B cell (primary cell): ENCODE measurements at places on chromosomes 3 and 15.

DNA sequence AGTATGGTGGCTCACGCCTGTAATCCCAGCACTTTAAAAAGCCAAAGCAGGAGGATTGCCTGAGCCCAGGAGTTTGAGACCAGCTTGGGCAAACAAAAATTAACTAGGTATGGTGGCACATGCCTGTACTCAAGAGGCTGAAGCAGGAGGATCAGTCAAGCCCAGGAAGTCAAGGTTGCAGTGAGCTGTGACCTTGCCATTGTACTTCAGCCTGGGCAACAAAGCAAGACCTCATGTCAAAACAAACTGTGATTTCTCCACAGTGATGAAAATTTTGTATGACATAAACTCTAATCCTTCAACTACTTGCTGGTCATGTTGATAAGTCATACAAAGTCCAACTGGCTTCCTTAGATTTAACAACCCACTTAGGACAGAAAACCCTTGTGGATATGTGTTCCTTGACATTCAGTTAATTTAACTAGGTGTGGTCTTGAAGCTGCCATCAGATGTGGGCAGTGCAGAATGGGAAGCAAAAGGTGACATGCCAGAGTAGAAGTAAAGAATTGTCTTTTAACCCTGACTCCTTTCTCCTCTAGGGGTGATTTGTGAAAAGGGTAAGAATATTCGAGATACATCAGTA, 263.3 kb downstream of the PTPRG start:
- DNase-seq = no peak

GRCh38 chr3:150826466-150827282, 63.7 kb upstream of the SIAH2 start:
- no peak for DNase-seq

- DNase-seq = no peak
Measured at GRCh38 chr15:58221591-58222241, 83.5 kb downstream of the AQP9 start.

DNA sequence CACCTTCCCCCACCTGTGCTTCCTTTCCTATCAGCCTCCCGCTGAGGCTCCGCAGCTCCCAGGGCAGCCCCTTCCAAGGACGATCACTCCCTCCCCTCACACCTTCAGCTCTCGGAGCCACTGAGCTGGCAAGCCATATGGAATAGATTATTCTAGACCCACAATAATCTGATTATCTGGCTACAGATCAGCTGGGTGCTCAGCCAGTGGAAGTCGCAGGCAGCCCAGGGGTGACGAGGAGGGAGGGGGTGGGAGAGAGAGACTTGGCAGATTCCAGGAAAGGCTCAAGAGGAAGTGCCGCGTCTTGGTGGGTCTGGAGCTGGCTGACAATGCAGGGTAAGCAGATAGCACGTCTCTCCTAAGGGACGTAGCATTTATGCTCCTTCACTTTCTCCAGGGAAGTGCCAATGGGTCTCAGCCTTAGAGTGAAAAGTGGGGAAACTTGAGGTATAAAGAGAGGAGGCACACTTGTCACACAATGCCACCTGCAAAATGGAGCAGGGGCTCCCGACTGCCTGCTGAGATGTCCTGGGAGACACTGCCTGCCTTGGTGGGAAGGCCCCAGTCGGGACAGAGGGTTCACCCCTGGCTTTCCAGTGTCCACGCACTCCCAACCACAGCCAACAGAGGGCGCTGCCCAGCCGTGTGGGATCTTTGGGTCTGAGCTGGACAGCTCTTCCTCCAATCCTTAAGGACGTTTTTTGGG, 9.4 kb upstream of the MESP1 start:
- DNase-seq = peak; percentile 75

DNA sequence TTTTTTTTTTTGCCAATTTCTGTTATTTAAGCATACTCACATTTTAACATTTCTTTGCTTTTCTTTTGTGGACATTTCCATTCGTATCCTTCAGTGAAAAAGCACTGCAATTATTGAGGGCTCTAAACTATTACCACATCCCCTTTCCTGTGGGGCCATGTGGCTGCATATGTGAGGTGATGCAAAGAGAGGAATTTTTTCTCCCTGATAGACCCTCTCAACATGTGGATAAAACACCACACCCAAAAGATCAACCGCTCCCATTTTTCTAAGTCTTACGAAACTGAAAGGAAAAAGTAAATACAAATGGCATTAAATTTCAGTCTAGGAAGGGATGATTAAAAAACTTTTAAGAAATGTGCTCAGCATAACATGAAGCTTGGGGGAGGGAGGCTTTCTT, 68.8 kb downstream of the DNAJC13 start:
- DNase-seq = no peak

- DNase-seq = no peak
Measured at GRCh38 chr3:59367150-59367549, 317.3 kb upstream of the CFAP20DC start.

DNA sequence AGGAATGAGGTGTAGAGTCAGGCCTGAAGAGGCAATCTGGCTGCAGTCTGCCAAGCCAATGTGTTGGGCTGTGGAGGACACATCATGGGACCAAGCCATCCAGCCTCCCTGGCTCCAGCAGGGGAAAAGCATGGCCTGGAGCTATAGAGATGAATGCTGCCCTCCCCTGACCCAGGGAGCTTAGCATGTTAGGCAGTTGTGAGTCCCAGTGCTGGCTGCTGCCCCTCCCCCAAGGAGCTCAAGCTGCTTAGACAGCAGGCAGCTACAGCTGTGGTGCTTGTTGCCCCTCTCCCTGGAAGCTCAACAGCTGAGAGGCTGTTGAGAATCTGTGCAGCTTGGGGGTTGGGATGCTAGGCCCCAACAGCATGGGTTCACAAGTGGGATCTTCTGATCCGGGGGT, 85.6 kb upstream of the DNAJC19 start:
- DNase-seq = no peak

GRCh38 chr3:141557961-141558706, 71.3 kb downstream of the RASA2 start:
- DNase-seq = no peak

DNA sequence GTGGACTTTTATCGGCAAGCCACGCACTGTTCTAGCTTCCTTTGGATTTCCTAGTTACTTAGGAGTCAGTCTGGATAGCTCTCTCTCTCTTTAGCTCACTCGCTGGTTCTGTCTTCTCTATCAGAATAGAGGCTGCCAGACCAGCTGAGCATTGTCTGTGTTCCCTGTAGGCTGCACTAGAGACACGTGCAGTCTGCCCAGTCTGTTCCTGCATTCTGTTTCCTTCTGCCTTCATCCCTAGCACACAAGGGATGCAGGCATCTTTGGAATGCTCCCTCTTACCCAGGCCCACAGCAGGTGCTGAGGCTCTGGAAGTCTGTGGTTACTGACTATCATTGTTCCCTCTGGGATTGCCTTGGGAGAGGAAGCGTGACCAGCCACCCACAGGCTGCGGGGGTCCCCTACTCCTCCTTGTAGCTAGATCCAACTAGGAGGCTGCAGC, 322.8 kb downstream of the ZNF621 start:
- DNase-seq = no peak

DNA sequence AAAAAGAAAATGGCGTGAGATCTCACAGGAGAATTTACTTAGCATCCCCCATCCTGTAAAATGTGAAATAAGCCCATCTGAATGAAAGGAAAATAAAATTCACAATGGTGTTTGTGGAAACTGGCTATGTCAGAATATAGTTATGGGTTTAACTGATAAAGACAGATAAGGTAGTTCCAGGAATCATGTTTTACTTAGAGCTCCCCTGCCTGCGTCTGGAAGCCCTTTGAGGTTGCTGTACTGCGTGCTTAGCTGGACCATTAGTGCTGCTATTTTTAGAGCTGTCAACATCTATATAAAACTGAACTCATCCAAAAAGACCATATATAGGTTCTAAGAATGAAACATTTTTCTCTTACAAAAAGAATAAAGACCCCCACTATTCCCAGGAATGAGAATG, 130.8 kb downstream of the LSAMP start:
- no peak for DNase-seq

- no peak for DNase-seq
Measured at GRCh38 chr15:39599871-39600270, 19.0 kb downstream of the THBS1 start.

DNA sequence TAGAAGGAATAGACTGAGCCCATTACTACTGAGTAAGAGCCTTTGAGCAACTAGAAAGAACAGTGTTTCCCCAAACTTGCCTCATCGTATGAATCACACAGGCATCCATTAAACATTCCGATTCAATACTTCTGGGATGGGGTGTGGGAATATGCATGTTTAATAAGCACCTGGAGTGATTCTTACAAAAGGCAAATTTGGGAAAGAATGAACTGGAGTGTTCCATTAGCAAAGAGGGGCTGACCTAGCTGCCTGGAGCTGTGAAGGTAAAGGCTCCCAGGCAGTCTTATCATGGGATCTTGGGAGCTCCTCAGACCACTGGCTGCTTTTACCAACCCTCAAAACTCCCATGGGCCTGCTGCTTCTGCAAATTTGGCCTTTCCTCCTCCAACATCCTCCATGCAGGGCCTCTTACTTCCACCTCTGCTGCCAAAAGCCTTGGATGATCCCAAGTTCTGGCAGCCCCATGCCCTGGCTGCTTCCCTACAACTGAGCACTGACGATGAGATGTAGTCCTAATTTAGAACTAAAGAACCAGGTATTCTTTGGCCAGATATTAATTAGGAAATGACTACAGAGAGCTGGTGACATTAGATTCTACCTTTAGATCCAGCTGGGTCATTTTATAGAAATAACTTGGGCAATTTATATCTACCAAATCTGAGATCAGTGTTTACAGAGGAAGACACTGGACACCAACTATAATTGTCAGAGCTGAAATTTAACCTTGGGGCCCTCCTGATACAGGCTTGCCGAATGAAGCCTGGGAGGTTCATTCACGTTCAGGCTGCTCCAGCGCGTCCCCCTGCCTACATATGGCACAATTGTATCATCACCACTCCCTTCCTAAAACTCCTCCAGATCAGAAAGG, 11.2 kb upstream of the HOMER2 start:
- DNase-seq = no peak

DNA sequence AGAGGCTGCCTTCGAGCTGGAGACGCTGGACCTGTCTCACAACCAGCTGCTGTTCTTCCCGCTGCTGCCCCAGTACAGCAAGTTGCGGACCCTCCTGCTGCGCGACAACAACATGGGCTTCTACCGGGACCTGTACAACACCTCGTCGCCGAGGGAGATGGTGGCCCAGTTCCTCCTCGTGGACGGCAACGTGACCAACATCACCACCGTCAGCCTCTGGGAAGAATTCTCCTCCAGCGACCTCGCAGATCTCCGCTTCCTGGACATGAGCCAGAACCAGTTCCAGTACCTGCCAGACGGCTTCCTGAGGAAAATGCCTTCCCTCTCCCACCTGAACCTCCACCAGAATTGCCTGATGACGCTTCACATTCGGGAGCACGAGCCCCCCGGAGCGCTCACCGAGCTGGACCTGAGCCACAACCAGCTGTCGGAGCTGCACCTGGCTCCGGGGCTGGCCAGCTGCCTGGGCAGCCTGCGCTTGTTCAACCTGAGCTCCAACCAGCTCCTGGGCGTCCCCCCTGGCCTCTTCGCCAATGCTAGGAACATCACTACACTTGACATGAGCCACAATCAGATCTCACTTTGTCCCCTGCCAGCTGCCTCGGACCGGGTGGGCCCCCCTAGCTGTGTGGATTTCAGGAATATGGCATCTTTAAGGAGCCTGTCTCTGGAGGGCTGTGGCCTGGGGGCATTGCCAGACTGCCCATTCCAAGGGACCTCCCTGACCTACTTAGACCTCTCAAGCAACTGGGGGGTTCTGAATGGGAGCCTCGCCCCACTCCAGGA, 21.1 kb downstream of the NRROS start:
- DNase-seq = no peak

DNA sequence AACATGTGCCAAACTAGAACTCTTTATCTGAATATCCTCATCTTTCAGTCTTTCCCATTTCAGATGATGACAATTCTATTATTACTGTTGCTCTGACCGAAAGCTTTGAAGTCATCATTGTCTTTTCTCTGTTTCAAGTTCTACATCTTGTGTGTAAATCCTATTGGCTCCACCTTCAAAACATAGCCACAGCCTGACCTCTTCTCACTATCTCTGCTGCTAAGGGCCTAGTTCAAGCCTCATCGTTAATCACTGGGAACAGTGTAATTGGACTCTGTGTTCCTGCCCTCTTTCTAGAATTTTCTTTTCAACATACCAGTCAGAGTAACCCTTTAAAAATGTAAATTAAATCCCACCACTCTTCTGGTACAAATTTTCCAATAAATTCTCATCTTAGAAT, 105.1 kb downstream of the OXSM start:
- DNase-seq = no peak

GRCh38 chr3:174336784-174337183, 522.4 kb upstream of the NAALADL2 start:
- DNase-seq = no peak
